ENCODE measurements at places on chromosomes 3 and 15. TPM values are rescaled to one million over a fixed set of nuclear protein-coding genes. Genes with fewer than 3 reads are reported as not detected.

Gene SPTBN5
- 0.20 TPM for total RNA-seq

Gene CSPG4
- total RNA-seq, result 328 TPM

Gene PYGO1
- total RNA-seq, result 10.1 TPM

Gene MESP2
- total RNA-seq, result 0.66 TPM

Data from smooth muscle cell of the pulmonary artery (primary cell).